ENCODE measurements at places on chromosomes 13 and 19.

DNA sequence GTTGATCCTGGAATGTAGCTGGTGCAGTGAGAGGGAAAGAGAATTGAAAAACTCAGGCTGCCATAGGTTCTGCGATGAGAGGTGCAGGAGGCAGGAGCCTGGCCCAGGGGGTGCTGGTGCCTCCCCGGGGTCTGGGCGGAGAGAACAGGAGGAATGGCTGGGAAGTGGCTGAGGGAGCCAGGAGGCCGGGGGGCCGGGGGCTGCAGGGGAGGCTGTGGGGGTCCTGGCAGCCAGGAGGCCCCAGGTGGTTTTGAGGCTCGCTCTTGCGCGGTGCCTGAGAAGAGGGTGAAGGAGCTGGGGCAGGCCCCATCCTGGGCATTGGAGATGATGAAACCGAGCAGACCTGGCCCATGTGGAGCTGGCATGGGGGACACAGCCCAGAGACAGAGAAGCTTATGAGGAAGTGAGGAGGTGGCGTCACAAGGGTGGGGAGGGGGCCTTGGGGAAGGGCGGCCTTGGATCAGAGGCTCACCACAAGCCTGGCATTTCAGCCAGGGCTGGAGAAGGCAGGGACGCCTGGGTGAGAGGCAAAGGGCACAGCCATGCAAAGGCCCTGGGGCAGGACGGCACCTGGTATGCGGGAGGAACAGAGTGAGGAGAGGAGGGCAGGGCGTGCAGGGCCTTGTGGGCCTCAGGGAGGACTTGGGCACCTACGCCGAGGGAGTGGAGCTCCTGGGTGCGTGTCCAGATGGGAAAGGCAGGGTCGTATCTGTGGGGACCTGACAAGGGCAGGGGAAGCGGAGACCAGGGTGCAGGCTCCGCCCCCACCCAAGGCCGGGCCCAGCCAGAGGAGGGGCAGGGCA lies 1.3 kb upstream of the TEKTIP1 start:
- DNase-seq = no peak

DNA sequence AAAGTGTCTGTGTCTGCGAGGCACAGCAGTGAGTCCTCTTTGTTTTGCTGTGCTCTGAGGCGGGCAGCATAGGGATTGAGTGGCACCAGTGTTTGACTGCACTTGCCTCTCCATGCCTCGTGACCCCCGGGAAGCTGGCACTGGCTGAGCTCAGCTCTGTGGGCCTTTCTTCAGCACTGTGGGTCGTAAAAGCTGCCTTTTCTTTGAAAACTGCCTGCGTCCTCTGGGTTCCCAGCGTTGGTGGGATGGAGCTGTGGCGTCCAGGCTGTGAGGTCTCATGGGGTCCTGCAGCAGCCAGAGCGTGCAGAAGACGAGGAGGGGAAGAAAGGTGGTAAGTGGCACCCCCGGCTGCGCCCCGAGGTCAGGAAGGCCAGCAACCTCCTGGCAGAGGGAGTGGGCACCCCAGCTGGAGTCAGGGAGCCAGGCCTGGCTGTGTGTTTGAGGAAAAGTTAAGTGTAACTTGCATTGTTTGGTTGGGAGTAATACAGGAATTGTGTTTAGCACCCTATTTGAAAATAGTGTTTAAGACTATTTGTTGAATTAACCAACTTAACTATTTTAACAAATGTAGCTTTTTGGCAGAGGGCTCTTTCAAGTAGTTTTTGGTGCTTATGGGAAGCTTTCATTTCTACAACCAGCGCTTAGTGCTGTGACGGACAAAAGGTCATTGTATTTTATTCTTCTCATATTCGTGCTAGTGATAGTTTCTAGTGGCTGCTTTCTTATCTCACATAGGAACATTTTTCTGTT lies 79.3 kb upstream of the TEX29 start:
- no peak for DNase-seq

DNA sequence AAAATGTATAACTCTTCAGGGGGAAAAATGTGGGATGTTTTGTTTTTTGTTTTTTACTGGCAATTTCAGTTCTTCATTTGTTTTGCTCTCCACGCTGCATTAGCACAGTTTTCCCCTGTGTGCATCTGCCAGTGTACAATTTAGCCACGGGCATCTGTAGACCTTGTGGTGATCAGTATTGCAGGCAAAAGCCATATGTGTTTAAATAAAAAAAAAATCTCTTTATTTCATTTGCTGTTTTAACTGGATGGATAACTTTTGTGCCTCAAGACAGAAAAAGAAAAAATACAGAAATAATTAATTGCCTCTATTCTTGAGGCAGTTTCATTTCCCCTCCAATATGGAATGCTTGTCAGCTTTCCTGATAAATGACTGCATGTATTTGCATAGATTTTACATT lies 7.9 kb upstream of the MAB21L1 start:
- DNase-seq = no peak

- no peak for DNase-seq
Observed at GRCh38 chr13:92947770-92948434, 278.7 kb upstream of the GPC6 start.

GRCh38 chr13:102596147-102597028 lies at the start of gene TPP2:
Gene TPP2 (plus strand): TSS chr13:102596986. CDS start chr13:102597039, 53 bp downstream.
- peak; percentile 97 for DNase-seq

DNA sequence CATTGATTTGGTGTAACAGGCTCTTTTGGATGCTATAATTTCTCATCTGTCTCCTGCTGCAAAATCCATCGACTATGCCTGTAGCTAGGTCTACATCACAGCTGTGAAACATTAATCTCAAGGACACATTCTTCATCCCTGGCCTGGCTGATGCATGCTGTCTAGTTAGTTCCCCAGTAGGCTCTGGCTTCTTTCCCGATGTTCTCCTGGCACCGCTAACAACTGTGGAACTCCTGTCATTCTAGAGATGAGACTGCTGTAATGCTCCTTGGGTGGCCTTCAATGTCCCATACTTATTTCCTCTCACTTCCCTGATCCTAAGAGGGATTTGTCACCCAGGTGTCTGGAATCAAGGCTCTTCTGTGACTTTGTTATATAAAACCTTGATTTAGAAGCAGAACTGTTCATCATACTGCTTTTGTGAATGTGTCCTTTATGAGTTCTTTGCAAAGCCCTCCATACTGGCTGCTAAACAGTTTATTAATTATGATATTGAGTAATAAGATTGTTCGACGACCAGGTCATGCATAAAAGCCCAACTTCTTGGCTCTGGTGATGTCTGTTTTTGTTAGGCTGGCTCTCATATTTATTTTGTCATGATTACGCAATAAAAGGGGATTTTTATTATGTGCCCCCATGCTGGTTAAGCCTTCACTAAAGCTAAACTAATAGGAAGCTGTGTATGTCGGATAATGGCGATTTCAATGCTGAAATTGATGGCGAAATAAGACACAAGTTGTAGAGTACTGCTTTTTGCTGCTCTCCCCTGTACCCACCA lies 227.5 kb downstream of the DCT start:
- DNase-seq = no peak
